Nephron progenitor cell (in vitro differentiated cells): ENCODE measurements at places on chromosomes 6 and 20.

- peak; percentile 21 for DNase-seq
Observed at GRCh38 chr6:38012573-38012972, 193.0 kb downstream of the ZFAND3 start.

DNA sequence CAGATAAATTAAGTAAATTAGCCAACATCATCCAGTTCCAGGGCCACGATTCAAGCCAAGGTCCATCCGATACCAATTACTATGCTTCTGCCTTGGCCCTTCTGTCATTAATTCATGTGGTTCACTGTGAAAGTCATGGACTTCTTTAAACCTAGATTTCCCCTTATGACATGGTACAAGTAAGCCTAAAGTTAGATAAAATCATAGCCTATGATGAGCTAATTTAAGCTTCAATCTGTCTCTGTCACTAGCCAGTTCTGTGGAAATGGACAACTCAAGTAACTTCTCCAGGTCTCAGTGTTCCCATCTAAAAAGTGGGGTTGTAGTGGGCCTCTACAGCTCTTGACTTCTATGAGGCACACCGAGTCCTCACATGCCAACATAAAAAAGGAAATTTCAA is 225.5 kb upstream of the MARCKS start:
- no peak for DNase-seq

- DNase-seq, result no peak
Observed at GRCh38 chr6:46010771-46011170, 4.9 kb downstream of the CLIC5 start.

DNA sequence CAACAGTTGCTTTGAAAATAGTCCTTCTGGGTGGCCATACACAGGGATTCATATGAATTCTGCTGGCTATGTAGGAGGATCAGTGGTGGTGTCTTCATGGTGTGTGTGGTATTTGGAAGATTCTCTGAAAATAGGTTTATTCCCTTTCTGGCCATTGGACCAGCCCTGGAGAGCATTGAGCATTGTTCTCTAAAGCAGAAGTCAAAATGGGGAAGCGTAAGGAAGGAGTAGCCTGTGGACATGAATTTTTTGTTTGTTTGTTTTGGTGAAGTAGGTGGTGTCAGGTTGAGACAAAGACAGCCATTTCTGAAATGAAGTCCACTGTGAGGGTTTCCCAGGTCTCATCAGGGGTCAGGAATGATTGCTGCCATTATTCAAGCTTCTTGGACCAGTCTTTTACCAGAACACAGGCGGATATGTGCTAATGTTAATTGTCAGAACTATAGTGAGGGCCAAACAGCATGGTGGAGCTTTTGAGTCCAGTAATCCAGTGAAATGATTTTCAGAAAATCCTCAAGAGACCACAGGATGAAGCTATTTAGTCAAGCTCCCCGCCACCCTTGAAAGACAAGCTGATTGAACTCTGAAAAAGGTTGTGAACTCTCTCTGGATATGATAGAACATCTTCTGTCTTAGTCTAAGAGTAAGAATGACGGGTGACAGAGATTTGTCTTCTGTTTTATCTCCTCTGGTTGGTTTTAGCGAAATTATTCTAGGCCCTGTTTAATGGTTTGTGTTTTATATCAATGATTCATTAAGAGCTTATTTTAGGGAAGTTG is 60.0 kb downstream of the DNAH8 start:
- DNase-seq, result no peak

- DNase-seq, result peak; percentile 40
Observed at GRCh38 chr6:217048-217659, 75.1 kb upstream of the DUSP22 start.

GRCh38 chr6:55997223-55997874 is 122.0 kb upstream of the BMP5 start:
- DNase-seq, result no peak

DNA sequence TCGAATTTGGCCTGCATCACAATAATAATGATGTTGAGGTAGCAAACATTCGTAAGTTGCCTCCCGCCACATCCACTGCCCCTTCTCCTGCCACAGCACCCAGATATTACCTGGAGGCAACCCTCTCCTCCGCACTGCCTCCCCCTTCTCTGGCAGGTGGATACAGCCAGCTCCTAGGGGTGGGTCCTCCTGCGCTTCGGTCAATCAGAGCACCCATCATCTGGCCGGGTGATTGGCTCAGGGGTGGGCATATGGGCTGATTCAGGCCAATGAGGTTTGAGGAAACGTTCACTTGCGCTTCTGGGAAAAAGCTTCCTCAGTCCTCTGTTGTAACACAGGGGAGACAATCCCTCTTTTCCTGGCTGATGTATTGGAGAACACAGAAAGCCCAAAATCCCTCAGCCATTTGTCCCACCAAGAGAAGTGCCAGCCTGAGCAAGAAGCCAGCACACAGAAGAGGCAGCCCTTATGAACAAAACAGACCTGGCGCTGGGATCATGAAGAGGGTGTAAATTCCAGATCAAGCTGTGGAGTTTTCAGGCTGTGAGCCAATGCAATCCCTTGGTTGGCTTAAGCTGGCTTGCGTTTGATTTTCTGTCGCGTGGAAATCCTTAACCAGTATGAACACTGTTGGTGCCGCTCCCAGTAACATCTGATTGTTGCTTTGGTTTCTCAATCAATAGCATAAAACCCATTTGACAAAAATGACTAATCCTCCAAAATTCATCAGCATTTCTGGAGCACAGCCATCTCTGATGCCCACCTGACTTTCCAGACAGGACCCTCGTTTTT is 82.2 kb downstream of the PRDM1 start:
- DNase-seq, result no peak

DNA sequence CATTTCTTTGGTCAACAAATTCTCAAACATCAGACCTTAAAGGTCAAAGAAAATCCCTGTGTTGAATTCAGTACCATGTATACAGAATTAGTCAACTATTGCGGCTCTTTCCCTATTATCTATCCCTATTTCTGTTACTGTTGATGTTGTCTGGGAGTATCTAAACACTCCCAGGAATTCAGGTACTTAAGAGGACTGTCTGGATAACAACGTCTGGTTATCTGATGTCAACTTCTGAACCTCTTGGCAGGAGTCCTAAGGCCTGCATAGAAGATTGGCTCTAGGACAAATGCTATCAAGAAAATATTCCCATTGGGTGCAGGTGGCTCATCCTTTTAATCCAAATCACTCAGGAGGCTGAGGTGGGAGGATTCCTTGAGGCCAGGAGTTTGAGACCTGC is 255.6 kb downstream of the KHDC1L start:
- DNase-seq, result no peak

DNA sequence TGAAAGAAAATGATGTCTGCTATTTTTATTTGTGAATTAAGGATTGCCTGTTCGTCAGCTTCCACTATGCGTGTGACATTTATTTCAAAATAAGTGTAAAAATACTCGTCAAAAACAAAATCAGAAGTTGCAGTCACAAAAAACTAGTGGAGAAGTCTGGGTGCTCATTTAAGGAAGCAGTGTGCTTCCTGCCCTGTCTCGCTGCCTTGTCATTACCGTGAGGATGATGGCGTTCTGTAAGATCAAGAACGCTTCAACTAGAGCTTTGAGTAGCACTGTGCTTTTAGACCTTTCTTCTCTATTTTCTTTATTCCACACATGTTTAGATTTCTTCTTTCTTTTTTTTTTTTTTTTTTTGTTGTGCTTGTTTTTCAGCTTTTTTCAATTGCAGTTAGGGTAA is 186.9 kb downstream of the TBC1D7 start:
- no peak for DNase-seq

DNA sequence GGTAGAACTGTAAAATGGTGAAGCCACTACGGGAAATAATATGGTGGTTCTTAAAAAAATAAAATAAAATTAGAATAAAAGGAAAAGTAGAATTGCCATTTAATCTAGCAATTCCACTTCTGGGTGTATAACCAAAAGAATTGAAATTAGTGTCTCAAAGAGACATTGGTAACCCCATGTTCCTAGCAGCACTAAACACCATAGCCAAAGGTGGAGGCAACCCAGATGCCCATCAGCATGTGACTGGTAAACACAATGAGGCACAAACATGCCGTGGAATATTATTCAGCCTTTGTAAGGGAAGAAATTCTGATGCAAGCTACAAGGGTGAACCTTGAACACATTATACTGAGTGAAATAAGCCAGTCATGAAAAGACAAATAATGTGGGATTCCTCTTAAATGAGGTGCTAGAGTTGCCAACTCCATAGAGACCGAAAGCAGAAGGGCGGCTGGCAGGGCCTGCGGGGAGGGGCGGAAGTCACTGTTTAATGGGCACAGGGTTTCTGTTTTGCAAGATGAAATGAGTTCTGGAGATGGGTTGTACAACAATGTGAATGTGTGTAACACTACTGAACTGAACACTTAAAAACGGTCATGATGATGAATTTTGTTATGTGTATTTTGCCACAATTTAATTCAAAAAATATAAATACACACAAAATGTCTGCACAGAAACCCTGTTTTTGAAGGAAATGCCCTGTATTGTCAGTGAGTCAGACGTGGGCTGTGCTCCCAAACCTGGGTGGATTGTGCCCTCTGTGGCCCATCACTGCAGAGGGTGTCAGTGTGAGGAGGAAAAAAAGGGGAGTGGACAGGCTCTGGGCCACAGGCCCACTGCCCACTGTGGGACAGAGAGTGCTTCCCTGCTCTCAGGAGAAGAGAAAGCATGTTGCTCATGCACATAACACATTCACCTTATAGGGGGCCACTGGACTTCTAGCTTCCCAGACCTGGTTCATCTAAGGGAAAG is 49.6 kb upstream of the CD93 start:
- DNase-seq, result no peak

DNA sequence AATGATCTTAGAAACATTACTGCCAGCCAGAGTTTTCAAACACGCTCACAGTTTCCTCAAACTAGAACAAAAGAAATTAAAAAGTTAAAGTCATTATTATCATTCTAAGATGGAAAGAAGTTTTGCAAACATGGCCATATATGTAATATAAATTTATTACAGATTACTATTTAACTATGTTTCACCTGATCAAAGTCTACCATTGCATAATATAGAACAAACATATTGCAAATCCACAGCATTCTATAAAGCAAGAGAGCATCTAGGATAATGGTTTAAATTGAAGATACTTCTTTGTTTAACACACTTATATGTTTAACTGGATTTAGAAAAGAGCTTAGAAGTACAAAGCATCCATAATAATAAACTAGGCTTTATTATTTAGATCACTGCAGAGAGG is 26.2 kb upstream of the DCBLD1 start:
- DNase-seq, result no peak

- no peak for DNase-seq
Observed at GRCh38 chr20:51665543-51666118, 102.6 kb downstream of the ATP9A start.

GRCh38 chr6:151242420-151242861 is 2.7 kb downstream of the AKAP12 start:
- DNase-seq, result peak; percentile 26

DNA sequence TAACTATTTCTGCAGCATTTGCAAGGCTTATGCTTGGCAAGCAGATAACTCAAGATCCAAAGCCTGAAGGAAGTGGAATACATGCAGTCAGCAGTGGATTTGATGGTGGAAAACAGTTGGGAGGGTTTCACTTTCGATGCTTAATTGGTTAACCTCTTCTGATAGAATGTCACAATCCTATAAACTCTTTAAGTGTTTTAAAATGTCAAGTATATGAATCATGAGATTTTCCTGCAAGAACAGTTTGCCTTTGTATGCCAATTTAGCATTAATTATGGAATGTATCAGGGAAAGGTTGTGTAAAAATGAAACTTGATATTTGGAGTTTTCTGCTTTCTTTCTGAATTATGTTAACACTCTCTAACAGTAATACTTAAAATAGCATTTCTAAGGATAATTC is 36.6 kb downstream of the NKX2-4 start:
- DNase-seq, result no peak

DNA sequence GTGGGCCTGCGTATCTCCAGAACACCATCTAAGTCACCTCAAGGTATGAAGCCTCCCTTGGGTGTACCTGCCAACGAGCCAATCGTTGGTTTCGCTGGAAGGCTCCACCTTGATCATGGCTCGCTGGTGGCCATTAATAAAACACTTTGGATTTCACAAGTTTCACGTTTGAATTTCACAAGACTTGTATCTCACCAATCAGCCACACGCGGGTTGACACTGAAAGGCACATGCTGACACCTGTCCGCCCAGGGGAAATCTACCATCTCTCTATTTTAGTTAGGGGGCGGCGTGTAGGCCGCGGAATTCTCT is 586 bp upstream of the HMGA1 start:
- DNase-seq, result peak; percentile 28

DNA sequence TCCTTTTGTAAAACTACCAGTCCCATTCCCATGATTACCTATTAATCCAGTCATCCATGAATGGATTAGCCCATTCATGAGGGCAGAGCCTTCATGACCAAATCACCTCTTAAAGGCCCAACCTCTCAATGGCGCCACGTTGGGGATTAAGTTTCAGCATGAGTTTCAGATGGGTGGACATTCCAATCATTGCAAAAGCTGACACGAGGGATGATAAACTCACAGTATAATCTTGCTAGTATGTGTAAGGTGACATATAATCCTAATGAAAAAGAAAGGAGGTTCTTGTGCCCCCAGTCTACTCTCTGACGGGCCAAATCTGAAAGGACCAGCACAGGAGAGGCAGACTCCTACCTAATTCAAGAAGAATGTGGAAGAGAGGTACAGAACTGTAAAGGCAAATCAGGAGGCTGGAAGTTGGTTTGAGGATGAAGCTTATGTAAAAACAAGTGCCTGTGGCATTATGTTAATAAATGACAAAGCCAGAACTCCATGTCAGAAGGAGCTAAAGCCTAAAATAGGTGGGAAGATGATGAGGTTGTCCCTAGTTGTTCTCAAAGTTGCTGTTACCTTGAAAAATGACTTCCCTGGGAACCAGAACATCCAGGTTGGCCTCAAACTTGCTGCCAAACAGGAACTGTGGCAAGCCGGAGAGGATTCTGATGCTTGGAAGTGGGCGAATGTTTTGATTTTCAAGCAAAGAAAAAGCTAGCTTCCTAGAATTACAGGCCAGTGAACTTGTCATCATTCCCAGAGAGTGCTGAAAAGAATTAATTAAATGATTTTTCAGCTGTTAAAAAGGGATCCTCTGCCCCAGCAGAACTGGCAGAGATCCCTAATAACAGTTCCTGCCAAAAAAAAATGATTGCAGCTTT is 106.5 kb upstream of the TIAM2 start:
- DNase-seq, result no peak

GRCh38 chr6:143806282-143807102 is 36.6 kb upstream of the LTV1 start:
- no peak for DNase-seq

GRCh38 chr20:17867131-17867925 is 101.3 kb downstream of the SNX5 start:
- no peak for DNase-seq

GRCh38 chr20:63124782-63125580 is 91.0 kb downstream of the YTHDF1 start:
- DNase-seq, result peak; percentile 0

- DNase-seq, result no peak
Observed at GRCh38 chr20:38108438-38108985, 56.6 kb downstream of the TGM2 start.

GRCh38 chr6:70110126-70111022 is 192.5 kb downstream of the COL9A1 start:
- DNase-seq, result no peak

- no peak for DNase-seq
Observed at GRCh38 chr20:50251992-50252511, 61.4 kb downstream of the CEBPB start.

- DNase-seq, result no peak
Observed at GRCh38 chr6:80254716-80255115, 148.2 kb downstream of the BCKDHB start.
